BE2C (cell line): ENCODE measurements at places on chromosomes 3 and 15.

- no peak for DNase-seq
Measured at GRCh38 chr3:64291345-64291744, 66.1 kb upstream of the PRICKLE2 start.

DNA sequence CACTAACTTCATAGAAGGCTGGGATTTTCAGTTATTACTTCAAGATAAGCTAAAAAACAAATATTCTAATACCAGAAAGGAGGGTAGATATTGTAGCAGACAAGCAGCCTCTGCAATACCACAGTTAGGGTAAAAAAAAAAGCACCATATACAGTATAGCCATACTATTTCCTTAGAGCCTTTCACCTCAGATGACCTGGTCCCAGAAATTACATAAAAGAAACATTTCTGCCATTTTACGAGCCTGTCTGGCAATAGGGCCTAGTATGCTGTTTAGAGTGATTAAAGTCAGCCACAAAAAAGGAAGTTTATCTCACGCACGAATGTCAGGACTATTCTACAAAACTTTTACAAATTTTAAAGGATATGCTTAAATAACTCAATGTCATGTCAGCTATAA, 1016.6 kb downstream of the PLOD2 start:
- DNase-seq, result no peak

GRCh38 chr3:154022606-154023005, 98.6 kb upstream of the ARHGEF26 start:
- DNase-seq, result no peak

- no peak for DNase-seq
Measured at GRCh38 chr15:41983621-41984571, 11.5 kb upstream of the EHD4 start.

- DNase-seq, result no peak
Measured at GRCh38 chr3:58349792-58350626, 17.3 kb downstream of the PXK start.

GRCh38 chr15:96736384-96736783, 405.9 kb downstream of the NR2F2 start:
- DNase-seq, result no peak

- no peak for DNase-seq
Measured at GRCh38 chr3:151864423-151865101, 8.9 kb upstream of the SUCNR1 start.

- DNase-seq, result peak; percentile 66
Measured at GRCh38 chr3:80785475-80785874, 976.0 kb downstream of the GBE1 start.

GRCh38 chr15:68599560-68600071, 20.8 kb downstream of the CORO2B start:
- DNase-seq, result peak; percentile 97

GRCh38 chr3:102415553-102415952, 19.3 kb upstream of the ZPLD1 start:
- DNase-seq, result no peak

- DNase-seq, result no peak
Measured at GRCh38 chr3:73950865-73951558, 326.3 kb upstream of the PDZRN3 start.

DNA sequence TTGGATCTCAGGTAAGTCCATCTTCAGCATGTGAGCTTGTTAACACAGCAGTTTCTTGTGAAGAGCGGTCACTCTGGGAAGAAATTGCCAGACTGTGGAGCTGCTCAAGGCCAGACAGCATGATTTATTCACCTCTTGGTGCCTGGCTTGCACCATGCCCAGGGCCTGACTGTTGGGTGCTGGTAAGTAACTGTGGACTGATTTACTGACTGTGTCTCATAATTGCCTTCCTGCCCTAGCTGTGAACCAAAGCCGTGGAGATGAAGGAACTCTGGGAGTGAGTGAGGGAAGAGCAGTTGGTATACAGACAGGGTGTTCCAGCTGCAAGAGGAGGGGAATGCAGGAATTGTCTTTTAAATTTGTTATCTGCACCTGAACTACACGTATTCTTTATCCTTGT, 18.5 kb upstream of the WNT7A start:
- DNase-seq, result no peak

GRCh38 chr15:40053831-40054604, 15.0 kb upstream of the SRP14 start:
- DNase-seq, result no peak

DNA sequence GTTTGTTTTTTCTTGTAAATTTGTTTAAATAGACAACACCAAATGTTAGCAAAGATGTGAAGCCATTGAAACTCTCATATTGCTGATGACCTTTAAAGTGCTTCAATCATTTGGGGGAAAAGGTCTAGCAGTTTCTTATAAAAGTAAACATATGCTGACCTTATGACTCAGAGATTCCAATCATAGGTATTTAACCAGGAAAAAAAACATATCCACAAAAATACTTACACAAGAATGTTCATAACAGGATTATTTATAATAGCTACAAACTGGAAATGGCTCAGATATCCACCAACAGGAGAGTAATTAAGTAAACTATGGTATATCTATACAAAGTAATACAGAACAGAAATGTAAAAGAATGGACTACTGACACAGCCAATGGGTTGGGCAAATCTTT, 27.1 kb upstream of the RORA start:
- no peak for DNase-seq
